Liver (tissue), 10 donors: ENCODE measurements at places on chromosomes 13 and 19. TPM values are rescaled to one million over a fixed set of nuclear protein-coding genes. Genes with fewer than 3 reads are reported as not detected.

GRCh38 chr13:75426421-75426820 lies 55.5 kb downstream of the TBC1D4 start:
- H3K36me3 ChIP-seq: no peaks in the 10 kb centered on the region
- H3K4me3 ChIP-seq: no peak overlapping the region
- H3K4me1 ChIP-seq: no peaks in the 10 kb centered on the region
- no peak overlapping the region for H3K27ac ChIP-seq

- no peaks in the 10 kb centered on the region for H3K4me1 ChIP-seq
- H3K36me3 ChIP-seq: no peaks in the 10 kb centered on the region
- no peaks in the 10 kb centered on the region for H3K27me3 ChIP-seq
- no peak overlapping the region for H3K27ac ChIP-seq
- H3K4me3 ChIP-seq: no peak overlapping the region
Observed at GRCh38 chr19:4930664-4931063, 21.4 kb downstream of the UHRF1 start.

DNA sequence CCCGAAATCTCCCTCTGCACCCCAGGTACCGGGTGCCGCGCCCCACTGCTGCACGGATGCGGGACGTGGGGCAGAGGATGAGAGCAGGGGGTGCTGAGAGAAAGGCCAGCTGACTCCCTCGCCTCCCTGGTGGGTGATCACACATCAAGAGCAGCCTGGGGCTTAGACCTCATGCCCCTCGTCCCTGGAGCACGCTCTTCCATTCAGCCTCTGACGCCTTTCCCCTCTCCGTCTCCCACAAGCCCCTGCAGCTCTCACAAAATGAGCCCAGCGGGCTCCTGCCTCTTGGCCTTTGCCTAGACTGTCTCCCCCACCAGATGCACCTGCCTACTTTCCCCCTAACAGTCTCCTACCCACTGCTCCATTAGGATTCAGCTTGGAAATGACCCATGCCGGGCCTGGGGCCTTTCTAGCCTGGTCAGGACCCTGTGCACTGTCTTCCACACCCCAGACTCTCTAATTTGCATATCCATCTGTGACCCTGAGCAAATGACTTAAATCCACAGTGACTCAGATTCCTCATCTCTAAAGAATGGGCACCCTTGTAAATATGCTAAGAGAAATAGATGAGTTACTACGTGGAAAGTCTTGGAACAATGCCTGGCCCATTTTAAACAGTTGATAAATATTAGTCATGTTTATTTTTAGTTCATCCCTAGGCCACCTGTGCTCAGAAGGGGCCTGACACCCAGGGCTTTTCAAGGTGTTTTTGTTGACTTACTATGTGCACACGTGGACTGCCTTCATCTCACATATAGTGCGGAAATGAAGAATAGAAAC lies 582 bp upstream of the PTPRH start:
- H3K27me3 ChIP-seq: no peaks in the 10 kb centered on the region
- DNase-seq: no peak
- H3K36me3 ChIP-seq: no peaks in the 10 kb centered on the region
- H3K4me1 ChIP-seq: peaks cover 3% of the 10 kb centered on the region
- no peak overlapping the region for H3K4me3 ChIP-seq
- peak overlapping the region; percentile 40 for H3K27ac ChIP-seq

DNA sequence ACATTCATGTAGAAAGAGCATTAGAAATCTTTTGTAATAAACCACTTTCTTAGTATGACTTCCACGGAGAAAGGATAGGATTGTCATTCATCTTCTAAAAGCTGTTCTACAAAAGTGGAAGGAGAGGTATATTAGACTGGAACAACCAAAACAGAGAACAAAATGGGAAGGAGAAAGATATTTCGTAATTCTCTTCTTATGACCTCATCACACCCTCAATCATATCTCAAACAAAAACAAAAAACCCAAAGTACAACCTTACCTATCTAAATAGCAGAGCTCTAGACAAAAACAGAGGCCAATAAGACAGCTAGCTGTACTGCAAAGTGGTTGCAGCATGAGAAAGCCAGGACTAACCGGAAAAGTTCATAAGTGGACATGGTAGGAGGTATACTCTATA lies 46.3 kb downstream of the DACH1 start:
- H3K36me3 ChIP-seq: no peaks in the 10 kb centered on the region
- no peak for DNase-seq
- H3K4me3 ChIP-seq: no peak overlapping the region

DNA sequence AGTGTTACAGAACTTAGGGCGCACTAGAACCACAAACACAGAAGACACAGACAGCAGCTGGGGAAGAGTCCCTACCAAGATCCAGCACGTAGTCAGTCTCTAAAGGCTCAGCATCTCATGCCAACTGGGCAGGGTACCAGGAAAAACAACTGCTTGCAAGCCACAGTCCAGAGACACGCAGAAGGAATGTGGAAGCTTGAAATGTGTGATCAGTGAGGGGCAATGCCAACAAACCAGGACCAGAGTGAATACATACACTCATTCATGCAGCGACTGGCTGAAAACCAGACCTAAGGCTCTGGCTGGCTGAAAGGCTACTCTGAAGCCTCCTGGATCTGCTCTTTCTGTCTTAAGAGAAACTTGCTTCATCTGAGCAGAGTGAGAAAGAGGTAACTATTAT lies 1484.8 kb downstream of the EFNB2 start:
- no peak overlapping the region for H3K27ac ChIP-seq
- DNase-seq: no peak
- no peaks in the 10 kb centered on the region for H3K27me3 ChIP-seq
- no peaks in the 10 kb centered on the region for H3K4me1 ChIP-seq

CCL25 gene
- not detected for polyA plus RNA-seq

DNA sequence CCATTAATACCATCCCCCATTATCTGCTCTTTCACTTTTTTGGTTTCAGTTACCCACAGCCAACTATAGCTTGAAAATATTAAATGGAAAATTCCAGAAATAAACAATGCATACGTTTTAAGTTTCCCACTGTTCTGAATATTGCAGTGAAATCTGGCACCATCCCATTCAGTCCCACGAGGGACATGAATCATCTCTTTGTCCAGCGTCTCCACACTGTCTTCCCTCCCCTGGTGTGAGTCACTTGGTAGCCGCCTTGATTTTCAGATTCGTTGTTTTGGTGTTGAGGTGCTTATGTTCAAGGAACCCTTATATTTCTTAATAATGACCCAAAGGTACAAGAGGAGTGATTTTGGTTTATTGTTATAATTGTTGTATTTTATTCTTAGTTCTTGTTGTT lies 246.1 kb downstream of the DCT start:
- no peaks in the 10 kb centered on the region for H3K36me3 ChIP-seq
- H3K27ac ChIP-seq: no peak overlapping the region
- no peaks in the 10 kb centered on the region for H3K4me1 ChIP-seq
- DNase-seq: no peak

ANKRD24 gene
- polyA plus RNA-seq: 0.31 TPM

HNRNPA1L2 gene
- 2.4 TPM for polyA plus RNA-seq

CRLF1 gene
- 1.9 TPM for polyA plus RNA-seq

- H3K36me3 ChIP-seq: peaks cover 13% of the 10 kb centered on the region
- no peak for DNase-seq
- H3K4me3 ChIP-seq: no peak overlapping the region
- no peaks in the 10 kb centered on the region for H3K27me3 ChIP-seq
- no peaks in the 10 kb centered on the region for H3K4me1 ChIP-seq
Observed at GRCh38 chr19:34226036-34226435, 28.3 kb upstream of the GARRE1 start.

GRCh38 chr19:39053276-39054090 lies 21.1 kb upstream of the FBXO27 start:
- no peak overlapping the region for H3K27ac ChIP-seq
- H3K4me3 ChIP-seq: no peak overlapping the region
- no peaks in the 10 kb centered on the region for H3K36me3 ChIP-seq
- no peaks in the 10 kb centered on the region for H3K27me3 ChIP-seq
- DNase-seq: peak; percentile 66
- peaks cover 5% of the 10 kb centered on the region for H3K4me1 ChIP-seq

DNA sequence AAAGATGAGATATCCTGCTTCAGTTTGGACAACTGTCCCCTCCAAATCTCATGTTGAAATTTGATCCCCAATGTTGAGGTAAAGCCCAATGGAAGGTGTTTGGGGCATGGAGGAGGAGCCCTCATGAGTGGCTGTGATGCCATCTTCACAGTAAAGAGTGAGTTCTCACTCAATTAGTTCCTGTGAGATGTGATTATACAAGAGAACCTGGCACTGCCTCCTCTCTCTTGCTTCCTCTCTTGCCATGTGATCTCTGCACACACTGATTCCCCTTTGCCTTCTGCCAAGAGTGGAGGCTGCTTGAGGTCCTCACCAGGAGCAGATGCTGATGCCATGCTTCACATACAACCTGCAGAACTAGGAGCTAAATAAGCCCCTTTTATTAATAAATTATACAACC lies 86.9 kb downstream of the HSPH1 start:
- no peak for DNase-seq
- H3K36me3 ChIP-seq: no peaks in the 10 kb centered on the region
- no peak overlapping the region for H3K27ac ChIP-seq
- no peak overlapping the region for H3K4me3 ChIP-seq
- H3K4me1 ChIP-seq: no peaks in the 10 kb centered on the region

GRCh38 chr13:28867564-28867963 lies 47.4 kb downstream of the MTUS2 start:
- no peak for DNase-seq
- H3K4me1 ChIP-seq: no peaks in the 10 kb centered on the region
- no peak overlapping the region for H3K4me3 ChIP-seq
- no peaks in the 10 kb centered on the region for H3K27me3 ChIP-seq
- H3K27ac ChIP-seq: no peak overlapping the region
- H3K36me3 ChIP-seq: no peaks in the 10 kb centered on the region

KASH5 gene
- polyA plus RNA-seq: not detected

PSG6 gene
- not detected for polyA plus RNA-seq

GRCh38 chr13:31629085-31629780 lies 110.1 kb upstream of the RXFP2 start:
- no peak for DNase-seq
- H3K27me3 ChIP-seq: no peaks in the 10 kb centered on the region
- H3K4me1 ChIP-seq: no peaks in the 10 kb centered on the region
- no peak overlapping the region for H3K27ac ChIP-seq
- no peaks in the 10 kb centered on the region for H3K36me3 ChIP-seq

DNA sequence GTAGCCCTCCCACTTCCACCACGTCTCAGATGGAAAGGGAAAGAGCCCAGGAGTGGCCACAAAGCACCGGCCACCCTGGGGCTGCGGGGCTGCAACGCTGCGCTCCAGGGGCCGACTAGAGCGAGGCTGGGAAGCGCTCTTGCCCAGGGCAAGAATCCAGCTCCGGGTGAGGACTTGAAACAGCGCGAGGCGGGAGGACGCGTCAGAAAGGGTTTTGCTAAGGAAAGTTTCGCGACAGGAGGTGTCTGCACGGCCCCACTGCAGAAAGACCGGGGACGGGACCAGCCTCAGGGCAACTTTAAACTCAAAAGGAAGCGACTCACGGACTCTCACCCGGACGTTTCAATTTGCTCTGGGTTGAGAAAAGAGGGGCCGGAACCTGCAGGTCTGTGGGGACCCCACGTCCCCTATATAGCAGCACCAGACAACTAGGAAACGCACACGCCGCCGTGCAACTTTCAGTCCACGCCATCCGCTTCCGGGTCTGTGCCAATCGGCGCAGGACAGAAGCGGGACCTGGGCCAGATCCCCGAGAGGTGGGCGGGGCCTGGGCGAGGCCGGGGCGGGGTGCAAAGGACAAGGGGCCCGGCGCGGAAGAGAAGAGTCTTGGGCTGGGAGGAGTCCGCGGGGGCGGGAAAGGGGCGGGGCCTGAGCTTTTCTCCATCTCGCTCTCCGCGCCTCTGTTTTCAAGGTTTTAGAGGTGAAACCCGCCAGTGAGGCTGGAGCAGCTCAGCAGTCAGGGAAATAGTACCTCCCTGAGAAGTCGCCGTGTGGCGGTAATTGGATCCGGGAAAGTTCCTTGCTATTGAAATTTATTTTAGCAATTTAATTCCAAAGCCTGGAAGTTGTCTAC lies at the start of gene ZNF816:
Gene ZNF816, minus strand, starts transcription at position 488 of the 853 bp plus-strand sequence. CDS start 6,792 bp downstream, outside the sequence.
- H3K36me3 ChIP-seq: no peaks in the 10 kb centered on the region
- peaks cover 10% of the 10 kb centered on the region for H3K4me1 ChIP-seq
- no peaks in the 10 kb centered on the region for H3K27me3 ChIP-seq
- H3K4me3 ChIP-seq: peak within 1 kb of the TSS; percentile 78

- H3K27ac ChIP-seq: no peak overlapping the region
- no peaks in the 10 kb centered on the region for H3K4me1 ChIP-seq
Observed at GRCh38 chr19:16016226-16017137, 59.8 kb upstream of the TPM4 start.

- peak overlapping the region; percentile 28 for H3K4me3 ChIP-seq
- DNase-seq: no peak
- no peaks in the 10 kb centered on the region for H3K36me3 ChIP-seq
- peak overlapping the region; percentile 61 for H3K27ac ChIP-seq
- H3K4me1 ChIP-seq: no peaks in the 10 kb centered on the region
Observed at GRCh38 chr19:2290441-2291184, 8.6 kb upstream of the PEAK3 start.
